ENCODE measurements at places on chromosomes 2 and 18.

DNA sequence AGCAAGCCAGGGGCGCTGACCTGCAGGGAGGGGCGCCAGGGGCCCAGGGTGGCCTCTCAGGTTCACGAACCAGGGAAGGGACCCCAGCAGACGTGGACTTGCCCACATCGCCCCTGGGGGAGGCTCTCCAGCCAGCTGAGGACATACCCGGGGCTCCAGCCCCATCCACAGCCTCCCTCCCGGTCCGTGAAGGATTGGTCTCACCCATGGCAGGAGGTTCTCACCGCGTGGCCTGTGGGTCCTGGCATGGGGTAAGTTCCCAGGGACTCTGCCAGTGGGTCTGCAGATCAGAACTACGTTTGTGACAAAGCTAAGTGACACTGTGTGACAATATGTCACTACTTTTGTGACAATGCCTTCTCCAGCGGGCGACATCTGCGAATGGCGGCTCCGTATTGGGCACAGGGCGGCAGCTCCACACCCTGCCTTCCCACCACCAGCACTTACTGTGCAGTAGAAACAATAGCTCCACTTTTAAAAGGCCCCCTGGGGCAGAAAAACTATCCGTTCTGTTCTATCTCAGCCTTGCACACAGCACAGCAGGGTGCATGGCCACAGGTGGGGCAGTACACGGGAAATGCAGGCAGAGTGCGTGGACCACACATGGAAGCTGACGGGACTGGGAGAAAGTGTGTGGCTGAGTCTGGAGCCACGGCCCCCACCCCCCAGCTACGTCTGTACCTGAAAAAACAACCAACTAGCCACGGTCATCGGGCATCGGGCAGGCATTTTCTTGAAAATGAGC lies 65.2 kb upstream of the CTDP1 start:
- no peak for DNase-seq

DNA sequence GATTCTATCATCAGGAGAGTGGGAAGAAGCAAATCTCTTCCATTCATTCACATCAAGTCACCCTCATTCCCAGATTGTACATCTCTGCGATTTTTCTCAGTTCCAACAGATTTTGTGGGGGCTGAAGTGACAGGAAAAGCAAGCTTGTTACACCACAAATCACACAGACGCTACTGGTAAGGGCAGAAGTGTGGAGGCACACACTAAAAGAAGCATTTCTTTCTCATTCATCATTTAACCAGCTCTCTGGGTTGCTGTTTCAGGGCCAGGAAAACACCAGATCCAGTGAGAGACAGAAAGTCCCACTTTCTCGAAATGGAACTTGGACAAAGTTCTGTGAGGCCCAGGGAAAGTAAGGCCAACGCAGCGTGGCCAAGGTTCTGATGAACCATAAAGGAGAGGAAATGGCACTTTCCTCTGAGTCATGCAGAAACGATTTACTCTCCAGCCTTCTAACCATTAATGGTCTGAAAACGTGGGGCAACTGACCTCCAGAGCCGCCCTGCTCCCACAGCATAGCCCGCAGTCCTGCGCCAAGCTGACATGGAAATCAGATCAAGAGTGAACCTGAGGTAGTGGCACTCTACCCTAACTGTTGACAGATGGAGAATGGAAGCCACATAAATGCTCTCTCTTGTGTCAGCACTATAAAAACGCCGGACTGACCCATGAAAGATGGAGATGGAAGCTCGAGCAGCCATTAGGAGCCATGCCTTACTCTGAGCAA lies 191.0 kb downstream of the C1D start:
- no peak for DNase-seq

- no peak for DNase-seq
Observed at GRCh38 chr18:43886341-43886740, 609.1 kb upstream of the SYT4 start.

DNA sequence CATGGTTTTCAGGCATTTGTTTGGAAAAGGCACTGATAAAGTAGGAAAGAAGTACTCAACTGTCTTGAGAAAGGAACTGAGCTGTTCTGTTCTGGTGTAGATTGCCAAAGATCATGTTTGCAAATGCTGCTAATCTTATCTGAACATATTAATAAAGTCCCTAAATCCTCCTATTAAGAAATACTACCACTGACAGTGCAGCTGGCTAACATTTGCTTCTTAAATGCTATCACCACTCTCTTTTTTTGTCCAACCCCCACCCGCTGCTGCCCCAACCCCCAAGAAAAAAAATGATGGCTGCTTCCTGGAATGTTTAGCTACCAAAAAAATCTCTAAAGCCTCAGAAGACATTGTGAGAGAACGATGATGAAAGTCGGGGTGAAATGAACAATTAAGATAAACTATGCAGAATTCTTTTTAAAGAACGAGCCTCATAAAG lies 130.7 kb downstream of the CCBE1 start:
- no peak for DNase-seq

DNA sequence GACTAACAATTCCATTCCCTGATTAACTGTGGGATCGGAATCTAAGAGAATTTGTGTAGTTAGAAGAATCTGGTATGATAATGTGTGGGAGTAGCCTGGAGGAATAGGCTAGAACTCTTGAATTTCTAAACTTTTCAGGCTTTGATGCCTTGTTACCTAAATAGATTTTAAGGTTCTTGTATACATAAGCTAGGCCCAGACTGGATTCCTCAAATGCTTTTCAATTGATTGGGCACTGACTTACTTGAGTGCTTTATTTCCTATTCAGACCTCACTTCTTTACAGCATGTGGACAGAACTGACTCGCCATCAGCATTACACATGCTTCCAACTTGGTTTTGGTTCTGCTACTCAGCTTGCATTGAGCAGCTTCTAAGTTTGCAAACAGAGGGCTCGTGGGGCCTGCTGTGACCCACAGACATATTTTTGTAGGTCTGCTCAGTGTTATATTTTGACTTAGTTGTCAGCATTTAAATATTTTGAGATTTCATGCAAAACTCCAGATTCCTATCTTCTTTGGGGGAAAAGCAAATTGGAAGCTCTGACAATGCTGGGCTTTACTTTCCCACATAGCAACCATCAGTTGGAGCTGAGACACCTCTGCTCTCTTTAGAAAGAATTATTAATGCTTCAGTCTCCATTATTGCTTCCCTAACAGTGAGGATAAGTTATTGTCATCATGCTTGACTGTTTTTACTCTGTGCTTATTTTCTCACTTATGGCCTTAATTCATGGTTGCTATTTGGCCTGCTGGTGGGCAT lies 5.7 kb downstream of the PARD3B start:
- DNase-seq, result no peak

- DNase-seq, result no peak
Observed at GRCh38 chr18:58842978-58843687, 21.5 kb upstream of the ZNF532 start.

DNA sequence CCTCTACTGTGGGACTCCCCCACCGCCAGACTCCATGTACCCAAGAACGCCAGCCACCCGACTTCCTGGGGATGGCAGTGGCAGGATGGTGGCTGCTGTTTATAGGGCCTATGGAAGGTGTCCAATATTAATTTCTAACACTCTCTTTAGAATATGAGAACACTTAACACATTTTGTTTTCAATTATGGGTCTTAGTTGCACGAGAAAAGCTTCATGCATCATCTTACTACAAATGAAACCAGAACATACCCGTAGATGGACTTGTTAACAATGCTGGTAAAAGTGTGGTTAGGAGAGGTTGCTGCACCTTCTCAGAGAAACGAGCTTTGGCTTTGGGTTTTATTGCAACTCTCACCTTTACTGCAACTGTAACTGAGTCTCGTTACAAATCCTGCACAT lies 335.6 kb upstream of the ID2 start:
- DNase-seq, result no peak

DNA sequence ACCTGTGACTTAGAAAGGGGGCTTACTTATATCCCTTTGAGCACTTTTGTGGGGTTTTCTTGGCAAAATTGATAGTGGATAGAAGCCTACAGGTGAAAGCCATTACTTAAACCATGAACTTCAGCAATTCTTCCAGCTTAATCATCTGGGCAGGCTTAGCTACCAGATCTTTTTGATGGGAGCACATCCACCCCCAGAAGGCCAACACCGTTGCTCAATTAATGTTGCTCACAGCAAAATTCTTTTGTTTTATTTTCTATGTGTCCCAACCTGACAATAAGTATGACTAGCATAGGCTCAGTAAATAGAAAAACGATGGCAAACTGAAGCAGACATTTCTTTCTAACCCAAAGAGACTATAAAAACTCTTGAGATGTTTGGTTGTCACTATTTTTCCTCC lies 269.4 kb upstream of the TCF4 start:
- no peak for DNase-seq

- DNase-seq, result peak; percentile 52
Observed at GRCh38 chr18:62505669-62506494, 16.9 kb upstream of the ZCCHC2 start.

DNA sequence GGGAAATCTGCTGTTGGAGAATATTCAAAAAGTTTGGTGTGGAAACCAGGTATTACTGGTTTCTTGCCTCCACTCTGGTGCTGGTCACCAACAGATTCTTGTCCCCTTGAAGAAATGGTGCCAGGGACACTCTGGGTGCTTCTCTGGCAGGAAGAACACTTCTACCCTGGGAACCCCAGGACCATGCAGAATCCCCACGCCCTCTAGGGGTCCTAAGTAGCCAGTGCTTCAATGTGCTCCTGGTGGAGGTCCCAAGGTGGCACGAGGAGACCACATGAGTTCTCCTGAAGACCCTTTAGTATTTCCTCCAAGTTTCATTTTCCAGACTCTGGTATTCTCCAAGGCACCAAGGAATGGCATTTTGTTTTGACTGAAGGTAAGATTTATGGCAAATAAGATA lies 380.6 kb downstream of the TSN start:
- peak; percentile 13 for DNase-seq

DNA sequence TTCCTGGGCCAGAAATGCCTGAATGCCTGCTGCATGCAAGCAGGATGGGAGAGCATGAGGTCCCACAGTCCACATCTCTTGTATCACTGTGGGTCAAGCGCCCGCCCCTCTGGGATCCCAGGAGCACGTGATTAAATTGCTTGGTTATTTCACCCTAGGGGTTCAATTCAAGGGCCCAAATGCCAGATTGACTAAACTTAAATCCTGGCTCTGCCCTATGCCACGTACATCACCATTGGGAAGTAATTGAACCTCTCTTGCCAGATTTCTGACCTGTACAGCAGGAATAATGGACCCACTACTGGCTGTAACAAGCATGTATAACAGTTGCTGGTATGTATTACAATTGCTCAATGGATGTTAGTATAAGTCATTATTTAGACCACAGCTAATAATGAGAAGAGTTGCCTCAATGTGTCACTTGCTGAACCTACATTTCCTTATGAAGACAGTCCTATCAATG lies 19.9 kb downstream of the FHL2 start:
- no peak for DNase-seq

DNA sequence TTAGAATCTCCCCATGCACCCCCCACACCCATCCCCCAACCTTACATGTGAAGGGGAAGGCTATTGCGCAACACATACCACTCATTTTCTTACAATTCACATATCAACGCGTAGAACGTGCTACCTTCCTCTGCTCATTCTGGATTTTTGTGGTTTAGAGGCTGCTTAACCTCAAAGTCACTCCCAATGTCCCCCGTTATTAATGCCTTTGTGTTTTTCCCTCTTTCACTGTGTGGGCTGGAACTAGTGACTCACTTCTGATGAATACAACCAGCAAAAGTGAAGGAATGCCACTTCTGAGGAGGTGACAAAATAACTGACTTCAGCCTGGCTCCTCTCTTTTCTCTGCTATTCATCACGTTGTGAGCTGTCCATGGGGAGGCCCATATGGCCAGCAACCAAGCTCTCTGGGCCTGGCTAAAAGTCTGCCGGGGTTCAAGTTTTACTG lies 342.5 kb upstream of the NXPH2 start:
- no peak for DNase-seq

DNA sequence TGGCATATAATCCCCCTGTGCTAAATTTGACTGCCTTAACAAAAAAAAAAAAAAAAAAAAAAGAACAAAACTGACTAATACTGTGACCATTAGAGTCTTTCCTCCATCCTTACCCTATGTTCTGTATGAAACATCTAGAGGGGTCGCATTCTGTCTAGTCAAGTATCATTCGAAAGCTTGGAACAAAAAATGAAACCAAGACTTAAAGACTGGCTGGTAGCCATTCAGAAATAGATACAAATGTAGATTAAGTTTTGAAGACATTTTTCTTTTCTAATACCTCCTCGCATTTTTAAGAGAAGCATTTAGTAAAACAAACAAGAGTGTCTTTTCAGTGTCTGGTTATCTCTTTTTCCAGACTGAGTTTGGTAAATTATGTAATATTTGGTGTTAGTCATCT lies 66.7 kb downstream of the SPATS2L start:
- DNase-seq, result peak; percentile 10

DNA sequence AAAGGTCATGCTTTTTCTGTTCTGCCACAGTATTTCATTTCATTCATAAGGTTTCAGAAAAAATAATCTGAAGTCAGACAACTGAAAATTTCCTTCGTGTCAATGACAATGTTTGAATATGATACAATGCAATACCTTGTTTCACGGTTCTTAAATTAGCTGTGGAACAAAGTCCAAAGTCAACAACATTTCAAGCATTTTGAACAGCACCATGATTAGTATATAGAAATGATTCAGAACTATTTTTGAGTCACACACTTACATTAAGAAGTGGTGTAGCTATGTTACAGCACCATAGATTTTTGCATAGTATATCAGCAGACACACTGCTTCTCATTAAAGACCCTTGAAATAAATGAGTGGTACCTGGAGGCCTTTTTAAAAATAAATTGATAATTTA lies 178.3 kb upstream of the DSEL start:
- no peak for DNase-seq

GRCh38 chr2:104849618-104850141 lies 4.2 kb upstream of the POU3F3 start:
- DNase-seq, result peak; percentile 37

DNA sequence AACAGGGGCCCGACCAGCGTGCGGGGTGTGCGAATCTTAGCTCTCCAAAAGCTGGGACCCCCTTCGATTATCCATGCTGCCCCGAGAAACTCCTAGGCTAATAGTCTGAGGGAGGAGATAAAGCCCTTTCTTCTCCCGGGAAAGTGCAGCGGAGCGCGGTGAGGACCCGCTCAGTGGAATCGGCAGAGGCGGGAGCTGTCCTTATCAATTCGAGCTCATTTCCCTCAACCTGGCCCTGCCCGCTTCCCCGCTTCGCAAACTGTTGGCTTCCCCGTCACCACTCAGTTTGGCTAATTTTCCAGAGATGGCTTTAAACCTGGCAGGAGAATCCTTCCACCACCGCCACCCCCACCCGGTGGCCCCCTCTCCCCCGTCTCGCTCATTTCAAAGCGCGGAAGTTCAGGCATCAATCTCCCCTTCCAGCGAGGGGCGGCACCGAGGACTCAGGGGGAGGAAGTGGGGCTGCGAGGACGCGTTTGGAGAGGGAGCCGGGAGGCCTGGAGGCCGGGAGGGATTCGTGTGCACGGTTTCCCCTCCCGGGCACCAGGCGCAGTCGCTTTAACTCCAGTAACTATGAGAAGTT lies 1.6 kb downstream of the KLHL14 start:
- DNase-seq, result no peak

Data from CD4-positive, alpha-beta T cell treated with Interleukin-17A for 1 hour (primary cell).